Fibroblast of skin of left quadriceps (primary cell): ENCODE measurements at places on chromosomes 3 and 15.

DNA sequence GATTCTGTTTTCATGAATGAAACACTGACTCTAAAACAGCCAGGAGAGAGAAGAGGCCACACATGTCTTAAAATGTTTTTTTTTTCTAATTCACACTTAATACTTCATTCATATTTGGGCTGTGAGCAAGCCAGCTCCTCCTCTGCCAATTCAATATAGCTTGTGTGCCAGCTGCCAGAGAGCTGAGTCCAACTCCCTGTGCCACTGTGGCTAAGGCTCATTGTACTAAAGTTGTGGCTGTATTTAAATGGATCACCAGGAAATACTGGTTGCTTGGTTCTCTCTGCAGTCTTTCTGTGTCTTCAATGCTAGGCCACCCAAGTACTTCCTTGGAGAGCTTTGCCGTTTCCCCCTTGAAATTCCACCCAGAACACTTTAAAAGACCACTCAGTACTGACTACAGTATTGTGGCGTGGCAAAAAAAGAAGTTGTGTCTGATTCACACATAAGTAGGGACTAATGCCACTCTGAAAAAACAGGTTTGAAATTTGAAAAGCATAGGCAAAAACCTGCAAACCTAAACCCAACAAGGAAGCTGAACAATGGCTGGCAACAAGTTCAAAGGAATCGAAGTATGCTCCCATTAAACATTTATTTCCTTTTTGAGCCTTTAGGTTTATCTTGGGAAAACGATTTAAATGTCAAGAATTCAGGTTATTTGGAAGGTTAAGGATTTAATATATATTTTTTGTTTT lies 524.7 kb downstream of the DIPK2A start:
- no peak for DNase-seq

GRCh38 chr3:42031808-42032480 lies 59.2 kb upstream of the TRAK1 start:
- DNase-seq: no peak

DNA sequence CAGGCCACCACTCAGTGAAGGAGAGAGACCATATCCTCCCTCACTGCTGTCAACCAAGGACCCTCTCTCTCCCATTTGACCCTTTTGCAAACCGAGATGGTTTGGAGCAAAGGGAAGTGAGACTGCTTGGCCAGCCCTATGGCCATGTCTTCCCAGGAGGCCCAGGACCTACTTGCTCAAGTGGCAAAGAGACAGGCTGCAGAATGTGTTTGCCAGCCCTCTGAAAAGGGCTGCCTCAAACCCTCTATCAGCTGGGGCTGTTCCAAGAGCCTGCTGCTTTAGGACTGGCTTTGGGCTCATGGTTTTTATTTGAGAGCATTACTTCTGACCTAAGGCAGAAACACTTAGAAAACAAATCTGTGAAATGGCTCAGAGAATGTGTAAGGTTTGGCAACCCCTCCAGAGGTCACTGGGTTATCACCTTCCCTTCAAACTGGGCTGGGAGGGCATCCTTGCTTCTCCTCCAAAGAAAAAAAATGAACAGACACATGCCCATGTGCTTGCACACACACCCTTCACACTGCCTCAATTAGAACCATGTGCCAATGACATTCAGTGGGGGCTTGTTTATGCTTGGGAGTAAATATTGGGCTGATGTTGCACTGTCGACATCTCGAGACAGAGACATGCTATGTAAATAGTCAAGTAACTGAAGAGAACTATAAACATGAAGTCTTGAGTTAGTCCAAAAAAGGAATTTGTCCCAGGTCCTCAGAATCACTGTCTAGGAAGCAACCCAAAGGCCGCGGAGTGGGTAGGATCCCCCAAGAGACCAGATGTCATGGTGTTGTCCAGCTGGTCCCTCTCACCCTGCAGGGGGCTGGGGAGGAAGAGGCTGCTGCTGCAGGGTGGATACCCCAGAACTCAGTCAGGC lies 49.8 kb upstream of the CTDSPL start:
- DNase-seq: no peak

- DNase-seq: no peak
Observed at GRCh38 chr3:152760024-152760563, 74.8 kb upstream of the P2RY1 start.

DNA sequence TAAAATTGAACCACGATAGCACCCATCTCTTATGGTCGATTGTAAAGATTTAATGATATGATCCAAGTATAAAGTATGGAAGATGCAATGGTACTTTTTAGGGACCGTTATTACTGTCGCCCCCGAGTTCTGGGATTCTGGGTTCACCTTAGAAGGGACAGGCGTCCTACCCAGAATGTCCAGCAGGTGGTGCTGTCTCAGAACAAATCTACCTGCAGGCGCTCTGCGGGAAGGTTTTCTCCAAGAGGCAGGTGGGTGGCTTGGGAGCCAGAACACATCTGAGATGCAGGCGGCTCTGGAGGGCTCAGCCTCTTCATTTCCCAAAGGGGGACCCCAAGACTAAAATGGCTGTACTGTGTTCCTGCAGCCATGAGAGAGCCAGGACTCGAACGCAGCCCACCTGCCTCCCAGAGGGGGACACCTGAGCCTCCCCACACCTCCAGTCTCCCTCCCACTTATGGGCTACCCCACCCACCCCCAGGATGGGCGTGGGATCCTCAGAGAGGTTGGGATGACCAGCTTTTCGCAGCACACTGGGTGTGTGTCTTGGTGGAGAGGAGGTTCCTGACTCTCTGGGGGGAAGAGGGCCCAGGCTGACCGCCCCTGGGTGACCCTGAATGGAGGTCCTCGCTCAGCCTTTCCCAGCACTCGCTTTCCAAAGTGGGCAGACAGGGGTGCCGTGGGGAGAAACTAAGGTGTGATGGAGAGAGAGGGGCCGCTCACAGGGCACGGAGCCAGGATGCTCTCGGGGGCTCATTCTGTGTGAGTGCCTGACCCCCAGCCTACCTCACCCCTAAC lies 28.1 kb upstream of the CORO2B start:
- DNase-seq: no peak

DNA sequence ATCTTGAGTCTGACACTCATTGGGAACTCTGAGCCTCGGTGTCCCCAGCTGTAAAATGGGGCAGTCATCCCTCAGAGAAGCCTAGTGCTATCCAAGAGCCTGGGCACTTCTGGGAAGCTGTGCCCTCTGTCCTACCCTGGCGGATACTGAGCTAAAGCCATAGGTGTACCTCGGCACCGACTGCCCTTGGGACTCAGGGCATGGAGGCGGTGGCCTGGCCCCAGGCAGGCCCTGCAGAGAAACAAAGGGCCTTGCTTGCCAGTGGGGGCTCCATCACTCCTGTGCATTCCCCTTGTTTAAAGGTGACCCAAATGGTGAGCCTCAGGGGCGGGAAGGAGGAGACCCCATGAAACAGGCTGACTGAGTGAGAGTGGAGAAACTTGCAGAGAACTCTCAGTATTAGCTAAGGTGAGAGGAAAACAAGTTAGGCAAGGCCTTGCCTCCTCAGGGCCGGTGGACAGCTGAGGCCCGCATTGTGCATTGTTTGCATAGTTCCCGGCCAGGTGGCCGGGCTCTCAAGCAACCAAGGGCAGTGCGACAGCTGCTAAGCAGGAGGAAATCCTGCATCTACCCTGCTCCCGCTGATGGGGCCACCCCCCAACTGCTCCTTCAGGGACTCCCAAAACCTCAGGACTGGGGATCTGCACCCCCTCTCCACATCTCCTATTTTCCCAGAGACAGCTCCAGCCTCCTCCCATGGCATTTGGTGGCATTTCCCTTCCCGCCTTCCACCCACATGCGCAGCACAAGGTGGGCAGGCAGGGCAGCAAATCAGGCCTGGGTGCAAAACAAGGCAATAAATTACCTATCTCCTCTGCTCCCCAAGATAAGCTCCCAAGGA lies 4.3 kb downstream of the PFKFB4 start:
- DNase-seq: no peak
